Stimulated activated CD8-positive, alpha-beta memory T cell treated with anti-CD3 and anti-CD28 coated beads, Interleukin-2, amount 100 ng/mL, for 1 hour (primary cell): ENCODE measurements at places on chromosomes 5 and 9.

DNA sequence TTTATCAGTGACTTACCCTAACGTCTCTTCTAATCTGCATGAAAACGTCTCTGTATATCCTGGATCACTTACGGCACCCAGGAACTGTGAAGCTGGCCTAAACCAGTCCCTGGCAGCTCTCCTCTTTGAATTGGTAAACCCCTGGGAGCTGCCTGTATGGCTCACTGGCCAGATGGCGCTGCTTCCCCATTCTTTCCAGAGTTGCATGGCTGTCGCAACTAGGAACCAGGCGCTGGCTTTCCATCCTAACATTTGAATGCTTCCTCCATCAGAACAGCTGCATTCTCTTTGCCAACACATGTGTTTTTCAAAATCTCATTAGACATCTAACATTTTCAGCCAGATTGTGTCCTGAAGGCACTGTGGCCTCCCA is 8.0 kb upstream of the PCA3 start:
- no peak for DNase-seq

GRCh38 chr5:121963392-121963791 is 1.6 kb downstream of the SRFBP1 start:
- no peak for DNase-seq

GRCh38 chr5:31173614-31174013 is 19.9 kb upstream of the CDH6 start:
- no peak for DNase-seq

DNA sequence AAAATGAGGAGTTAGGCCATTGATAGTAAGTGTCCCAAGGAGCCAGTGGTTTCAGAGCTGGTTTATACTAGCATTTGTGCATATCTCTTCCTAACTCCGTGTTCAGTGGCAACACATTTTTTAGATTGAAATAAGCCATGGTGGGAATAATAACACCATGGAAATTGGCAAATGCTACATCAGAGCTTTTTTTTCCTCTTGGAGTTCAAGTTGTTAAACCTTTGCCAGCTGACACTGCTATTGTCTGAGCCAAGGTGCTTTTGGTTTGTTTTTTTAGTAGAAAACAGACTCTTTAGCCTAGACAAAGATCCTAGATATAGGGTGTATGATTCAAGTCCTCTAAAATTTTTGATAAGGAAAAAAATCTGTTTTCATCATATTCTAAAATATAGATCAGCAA is 2.8 kb downstream of the ACO1 start:
- DNase-seq, result no peak

DNA sequence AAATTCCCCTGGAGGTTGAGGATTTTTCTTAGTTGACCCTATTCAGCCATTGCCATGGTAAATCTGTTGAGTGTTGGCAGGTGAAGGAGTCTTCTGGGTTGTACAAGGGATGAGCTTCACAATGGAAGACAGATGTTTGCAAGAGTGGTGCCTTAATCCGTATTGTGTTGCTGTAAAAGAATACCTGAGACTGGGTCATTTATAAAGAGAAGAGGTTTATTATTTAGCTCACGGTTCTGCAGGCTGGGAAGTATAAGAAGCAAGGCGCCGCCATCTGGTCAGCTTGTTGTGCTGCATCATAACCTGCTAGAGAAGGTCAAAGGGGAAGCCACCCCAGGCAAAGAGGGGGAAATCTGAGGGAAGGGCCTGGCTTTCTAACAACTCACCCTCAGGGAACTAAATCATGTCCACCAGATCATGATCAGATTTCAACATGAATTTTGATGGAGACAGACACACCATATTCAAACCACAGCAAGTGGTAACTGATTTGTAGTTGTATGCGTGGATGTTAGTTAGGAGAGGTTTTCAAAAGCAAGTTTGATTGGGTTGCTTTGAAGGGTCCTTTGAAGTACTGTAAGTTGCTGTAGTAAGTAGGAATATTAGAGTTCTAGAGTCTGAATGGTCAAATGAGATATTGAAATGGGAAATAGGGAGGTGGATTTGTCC is 2.5 kb downstream of the TNPO1 start:
- peak; percentile 8 for DNase-seq

GRCh38 chr5:179192185-179192890 is 132.2 kb downstream of the ZNF354C start:
- no peak for DNase-seq

DNA sequence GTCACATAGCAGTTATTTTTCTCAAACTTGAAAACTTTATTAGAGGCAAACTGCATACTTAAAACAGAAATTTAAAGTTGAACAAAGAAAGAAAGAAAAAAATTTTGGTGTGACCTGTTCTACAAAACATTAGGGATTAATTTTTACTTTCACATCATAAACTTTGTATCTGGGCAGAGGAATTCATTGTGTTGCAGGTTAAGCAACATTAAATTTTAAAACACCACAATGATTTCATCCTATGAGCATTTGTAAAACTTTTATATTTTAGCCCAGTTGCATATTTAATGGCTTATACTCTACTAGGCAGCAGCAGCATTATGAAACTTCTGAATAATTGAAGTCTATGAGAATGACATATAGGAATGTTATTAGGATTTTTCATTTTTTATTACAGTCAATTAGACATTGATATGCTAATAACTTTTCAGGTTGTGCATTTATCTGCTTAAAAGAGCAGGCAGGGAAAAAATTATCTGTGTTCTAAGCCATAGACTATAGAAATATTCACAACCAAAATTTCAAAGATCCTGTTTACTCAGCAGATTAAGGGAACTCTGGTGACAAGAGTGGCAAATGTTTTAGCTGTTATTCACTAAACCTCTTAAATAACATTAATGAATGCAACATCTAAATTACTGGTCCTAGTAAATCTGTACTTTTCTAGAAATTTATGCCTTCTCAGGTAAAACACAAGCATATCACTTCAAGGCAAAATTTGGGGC is 1088.5 kb upstream of the CDH6 start:
- no peak for DNase-seq

DNA sequence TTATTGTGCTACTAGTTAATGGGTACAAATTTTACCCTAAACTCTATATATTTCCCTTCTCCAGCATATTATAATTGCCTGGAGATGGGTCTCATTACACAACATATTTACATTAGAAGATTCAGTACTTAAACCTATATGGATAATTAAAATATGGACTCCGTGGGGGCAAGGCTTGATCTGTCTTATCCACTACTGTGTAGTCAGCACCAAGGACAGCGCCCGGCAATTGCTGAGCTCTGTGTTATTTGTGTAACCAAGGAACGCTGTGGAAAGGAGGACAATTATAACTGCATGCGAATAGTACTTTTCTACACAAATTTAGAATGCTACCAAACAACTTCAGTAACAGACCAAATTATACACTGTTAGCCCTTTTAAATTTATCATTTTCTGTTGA is 77.7 kb downstream of the DNAH5 start:
- no peak for DNase-seq

DNA sequence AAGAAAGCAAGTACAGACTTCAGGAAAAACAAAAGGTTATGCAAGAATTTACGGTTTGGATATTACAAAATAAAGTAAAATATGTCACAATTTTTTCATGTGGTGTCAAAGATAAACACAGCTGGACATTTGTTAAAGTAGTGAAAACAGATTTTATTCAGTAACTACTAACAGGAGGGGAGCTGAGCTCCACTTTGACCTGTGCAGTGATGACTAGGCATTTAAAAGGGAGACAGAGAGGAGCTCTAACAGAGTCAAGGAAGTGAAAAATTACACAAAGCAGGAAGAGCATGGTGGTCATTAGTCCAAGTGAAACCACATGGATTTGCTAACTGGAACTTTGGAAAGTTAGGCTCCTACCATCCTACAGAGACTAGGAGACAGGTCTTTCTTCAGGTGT is 263.6 kb upstream of the PCSK5 start:
- DNase-seq, result no peak

DNA sequence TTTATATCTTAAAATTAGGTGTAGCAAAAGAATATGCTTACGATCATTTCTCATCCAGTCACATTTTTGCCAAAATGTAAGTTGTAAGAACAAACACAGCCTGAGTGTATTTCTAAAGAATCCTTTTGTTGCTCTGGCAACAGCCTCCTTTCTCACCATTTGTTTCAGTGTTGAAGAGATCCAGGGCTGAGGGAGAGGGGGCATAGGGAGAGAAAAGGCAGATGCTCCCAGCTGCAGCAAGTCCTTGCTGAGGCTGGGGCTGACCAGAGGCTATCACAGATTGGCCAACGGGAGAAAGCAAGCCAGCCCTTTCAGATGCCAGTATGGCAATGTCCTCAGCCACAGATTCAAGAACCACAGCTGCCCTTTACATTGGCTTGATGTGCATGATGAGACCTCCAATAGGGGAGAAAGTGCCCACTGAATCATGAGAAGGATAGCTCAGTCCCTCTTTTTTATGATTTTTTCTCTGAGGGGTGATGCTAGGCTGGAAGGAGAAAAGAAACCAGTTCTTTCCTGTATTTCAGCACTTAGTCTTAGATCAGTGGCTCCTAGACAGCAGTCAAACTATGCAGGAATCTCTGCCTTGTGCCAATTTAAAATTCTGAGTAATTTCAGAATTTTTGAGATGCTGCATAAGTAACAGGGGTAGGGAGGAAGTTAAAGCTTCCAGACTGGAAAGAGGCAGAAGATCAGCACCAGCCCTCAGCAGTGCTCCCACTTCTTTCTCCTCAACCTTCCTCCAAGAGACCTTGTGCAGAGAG is 142.1 kb downstream of the LHFPL2 start:
- DNase-seq, result no peak

- DNase-seq, result no peak
Measured at GRCh38 chr9:2026220-2026997, 11.3 kb downstream of the SMARCA2 start.

DNA sequence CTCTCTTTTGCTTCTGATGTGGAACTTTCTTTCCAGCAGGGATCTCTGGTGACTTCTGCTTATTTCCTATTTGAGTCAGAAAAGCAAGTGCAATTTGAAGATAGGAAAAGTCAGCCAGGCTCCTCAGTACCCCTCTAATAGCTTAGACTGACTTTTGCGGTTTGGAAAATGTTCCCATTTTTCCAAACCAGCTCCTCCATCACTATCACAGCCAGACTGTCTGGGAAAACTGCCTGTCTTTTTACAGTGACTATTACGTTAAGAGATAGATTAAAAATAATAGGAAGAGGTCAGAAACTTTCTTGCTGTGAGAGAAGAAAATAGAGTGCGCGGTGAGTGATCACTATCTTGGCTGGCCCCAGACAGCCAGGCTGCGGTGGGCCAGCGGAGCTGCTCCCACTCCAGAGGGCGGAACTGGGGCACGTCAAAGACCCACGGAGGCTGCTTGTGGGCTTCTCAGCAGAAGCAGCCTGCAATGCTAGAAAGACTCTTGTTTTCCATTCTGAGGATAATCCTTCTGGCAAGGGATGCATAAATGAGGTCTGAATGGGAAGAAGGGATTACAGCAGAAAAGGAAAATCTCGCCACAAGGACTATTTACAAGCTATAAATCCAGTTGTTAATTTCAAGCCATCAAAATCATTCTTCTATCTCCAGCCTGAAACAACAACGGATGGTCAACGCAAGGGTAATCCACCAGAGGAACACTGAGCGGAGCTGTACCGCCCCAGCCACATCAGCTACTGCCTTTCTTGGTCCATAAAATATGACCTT is 151.0 kb upstream of the MSX2 start:
- no peak for DNase-seq

DNA sequence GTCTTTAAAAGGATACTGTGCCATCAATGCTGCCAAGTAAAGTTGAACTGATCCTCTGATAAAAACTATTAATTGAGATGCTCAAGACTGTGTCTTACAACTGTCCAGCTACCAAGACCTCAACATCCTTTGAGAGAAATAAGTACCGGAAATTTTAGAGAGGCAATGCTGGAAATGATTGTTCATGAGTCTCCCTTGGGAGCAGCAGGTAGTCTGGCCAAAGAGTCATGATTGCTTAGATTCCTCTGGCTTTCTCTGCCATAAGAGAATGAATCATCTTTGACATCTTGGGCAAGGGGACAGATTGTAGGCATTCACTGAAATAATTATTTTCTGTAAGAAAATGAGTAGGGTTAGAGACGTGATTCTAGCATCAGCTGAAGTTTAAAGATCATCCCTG is 466.6 kb upstream of the DAB2 start:
- DNase-seq, result no peak

DNA sequence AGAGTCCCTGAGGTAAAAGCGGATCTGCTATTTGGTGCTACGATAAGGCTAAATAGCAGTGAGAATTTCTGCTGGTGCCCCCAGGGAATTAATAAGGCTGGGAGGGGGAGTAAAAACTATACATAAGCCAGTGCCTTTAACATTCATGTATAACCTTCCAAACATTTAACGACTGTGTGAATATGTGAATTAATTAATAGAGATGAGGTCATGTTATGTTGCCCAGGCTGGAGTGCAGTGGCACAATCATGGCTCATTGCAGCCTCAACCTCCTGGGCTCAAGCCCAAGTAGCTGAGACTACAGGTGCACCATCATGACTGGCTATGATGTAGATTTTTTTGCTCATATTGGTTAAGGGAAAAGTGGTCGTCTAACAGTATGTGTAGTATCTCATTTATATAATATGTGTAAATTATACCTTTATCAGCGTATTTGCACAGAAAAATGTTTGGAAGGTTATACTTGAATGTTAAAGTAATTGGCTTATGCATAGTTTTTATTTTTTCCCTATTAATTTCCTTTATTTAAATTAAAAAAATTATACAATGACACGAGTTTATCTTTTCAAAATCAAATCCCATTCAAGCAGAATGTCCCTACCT is 64.6 kb downstream of the EHMT1 start:
- DNase-seq, result no peak

GRCh38 chr5:126300293-126300692 is 122.9 kb upstream of the GRAMD2B start:
- DNase-seq, result no peak

DNA sequence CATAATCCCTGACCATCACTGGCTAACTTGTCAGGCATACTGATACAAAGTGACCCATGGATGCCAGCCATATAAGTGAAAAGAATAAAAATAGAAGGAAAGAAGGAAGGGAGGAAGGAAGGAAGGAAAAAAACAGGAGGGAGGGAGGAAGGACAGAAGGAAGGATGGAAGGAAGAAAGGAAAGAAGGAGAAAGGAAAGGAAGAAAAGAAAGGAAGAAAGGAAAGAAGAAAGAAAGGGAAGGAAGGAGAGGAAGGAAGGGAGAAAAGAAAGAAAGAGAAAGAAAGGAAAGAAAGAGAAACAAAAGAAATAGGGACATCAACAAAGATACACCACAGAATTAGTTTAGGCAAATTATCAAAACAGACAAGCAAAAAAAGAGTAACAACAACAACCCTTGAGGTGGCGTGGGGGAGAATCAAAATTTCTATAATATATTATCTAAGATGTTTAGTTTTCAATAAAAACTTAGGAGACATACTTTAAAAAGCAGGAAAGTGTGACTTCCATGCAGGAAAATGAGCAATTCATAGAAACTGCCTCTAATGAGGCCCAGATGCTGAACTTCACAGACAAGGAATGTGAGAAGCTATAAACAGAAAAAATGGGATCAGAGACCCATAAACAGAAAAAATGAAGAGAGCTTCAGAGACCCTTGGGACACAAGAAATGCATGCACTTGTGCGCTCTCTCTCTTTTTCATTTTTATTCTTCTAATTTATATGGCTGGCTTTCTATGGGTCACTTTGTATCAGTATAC is 96.1 kb upstream of the NFIL3 start:
- DNase-seq, result no peak

DNA sequence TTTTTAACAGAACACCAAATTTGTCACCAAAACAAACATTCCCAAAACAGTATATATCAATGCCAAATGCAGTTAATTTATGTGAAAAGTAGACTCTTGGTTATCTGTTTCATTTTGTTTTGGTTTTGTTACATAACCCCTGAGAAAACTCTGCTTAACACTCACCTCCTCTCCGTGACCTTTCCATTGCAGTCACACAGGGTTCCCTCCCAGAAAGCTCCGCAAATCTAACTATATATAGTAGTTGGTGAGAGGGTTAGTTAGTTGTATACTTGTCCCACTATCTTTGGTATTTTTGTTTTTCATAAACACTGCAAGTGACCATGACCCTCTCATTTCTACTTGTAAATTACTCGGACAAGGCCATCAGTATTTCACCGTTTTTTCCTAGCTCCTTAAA is 25.5 kb downstream of the NFIB start:
- DNase-seq, result no peak
